ENCODE measurements at places on chromosomes 2 and 18.

DNA sequence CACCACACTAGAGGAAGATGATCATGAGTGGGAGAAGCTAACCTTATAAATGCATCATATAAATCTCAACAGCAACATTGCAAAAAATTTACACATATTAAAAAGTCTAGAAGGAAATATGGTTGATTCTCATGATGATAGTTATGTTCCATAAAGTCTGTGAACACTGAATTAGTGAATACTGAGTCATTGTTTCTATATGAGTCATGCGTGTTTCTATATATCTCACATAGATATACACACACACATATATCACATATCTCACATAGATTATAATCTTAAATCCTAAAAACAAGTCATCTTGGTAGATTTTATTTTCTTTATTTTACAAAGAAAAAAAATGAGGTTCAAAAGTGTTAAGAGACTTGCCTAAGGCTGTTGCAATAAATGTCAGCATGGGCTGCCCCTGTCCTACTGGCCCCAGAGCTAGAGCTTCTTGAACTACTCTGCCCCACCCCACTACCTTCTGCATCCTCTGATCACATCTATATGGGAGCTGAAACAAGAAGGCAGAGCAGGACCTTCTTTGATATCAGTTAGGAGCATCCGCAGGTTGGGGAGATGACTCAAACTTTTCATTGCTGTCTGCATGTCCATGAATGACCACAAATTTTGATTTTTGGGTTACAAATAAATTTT is 81.8 kb upstream of the ADAM23 start:
- DNase-seq: no peak

- DNase-seq: no peak
These were observed 48.3 kb downstream of the LAMA3 start for GRCh38 chr18:23737578-23737977.

DNA sequence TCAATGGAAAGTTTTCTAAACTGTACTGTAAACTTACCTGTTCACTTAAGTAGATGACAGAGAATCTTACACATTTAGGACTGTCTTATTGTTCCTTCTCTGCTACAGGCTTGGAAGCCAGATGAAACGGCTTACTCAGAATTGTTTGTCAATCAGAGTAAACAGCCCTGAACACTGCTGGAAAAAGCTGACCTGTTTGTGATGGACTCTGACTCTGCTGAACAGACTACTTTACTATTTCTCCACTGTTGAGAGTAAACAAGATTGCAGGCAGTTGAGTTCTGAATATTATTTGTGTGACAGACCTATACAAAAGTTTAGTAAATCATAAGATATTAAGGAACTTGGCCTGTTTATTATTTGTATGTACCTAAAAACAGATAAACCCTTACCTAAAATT is 99.0 kb downstream of the NOL10 start:
- DNase-seq: no peak

- no peak for DNase-seq
These were observed 29.1 kb upstream of the ASB18 start for GRCh38 chr2:236293241-236293810.

DNA sequence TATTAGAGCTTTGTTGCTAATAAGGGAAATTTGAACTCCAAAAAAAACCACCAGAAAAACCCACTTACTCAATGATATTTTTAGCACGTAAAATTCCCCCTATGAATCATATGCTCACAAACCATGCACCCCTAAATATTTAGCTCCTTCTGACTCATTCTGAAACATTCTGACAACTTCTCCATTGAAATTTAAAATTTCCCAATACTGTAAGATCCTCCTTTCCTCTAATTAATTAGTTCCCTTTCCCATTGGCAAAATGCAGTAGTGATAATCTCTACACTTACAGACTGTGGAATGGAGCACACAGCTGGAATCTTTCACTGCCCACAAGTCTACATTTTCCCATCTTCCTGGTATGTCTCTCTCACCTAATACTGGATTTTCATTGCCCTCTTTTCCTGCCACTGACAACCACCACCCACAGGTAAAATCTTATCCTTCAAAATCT is 215.8 kb upstream of the ACVR2A start:
- no peak for DNase-seq

DNA sequence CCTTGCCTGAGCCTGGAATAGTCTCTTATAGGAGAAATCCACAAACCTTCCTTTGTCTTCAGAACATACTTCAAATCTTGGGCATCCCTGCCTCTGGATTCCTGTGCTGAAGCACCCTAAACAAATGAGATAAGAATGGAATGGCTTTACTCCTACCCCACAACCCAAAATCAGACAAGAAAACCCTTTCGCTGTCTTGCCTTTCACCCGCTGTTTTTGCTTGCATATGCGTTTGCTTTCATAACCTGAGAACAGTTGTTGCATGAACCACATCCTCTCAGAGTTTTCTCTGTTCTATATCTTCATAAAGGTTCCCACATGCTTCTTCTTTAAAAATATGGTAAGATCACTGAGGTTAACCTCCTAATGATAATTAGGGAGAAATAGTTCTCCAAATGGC is 132.1 kb upstream of the MAP3K20 start:
- DNase-seq: no peak

DNA sequence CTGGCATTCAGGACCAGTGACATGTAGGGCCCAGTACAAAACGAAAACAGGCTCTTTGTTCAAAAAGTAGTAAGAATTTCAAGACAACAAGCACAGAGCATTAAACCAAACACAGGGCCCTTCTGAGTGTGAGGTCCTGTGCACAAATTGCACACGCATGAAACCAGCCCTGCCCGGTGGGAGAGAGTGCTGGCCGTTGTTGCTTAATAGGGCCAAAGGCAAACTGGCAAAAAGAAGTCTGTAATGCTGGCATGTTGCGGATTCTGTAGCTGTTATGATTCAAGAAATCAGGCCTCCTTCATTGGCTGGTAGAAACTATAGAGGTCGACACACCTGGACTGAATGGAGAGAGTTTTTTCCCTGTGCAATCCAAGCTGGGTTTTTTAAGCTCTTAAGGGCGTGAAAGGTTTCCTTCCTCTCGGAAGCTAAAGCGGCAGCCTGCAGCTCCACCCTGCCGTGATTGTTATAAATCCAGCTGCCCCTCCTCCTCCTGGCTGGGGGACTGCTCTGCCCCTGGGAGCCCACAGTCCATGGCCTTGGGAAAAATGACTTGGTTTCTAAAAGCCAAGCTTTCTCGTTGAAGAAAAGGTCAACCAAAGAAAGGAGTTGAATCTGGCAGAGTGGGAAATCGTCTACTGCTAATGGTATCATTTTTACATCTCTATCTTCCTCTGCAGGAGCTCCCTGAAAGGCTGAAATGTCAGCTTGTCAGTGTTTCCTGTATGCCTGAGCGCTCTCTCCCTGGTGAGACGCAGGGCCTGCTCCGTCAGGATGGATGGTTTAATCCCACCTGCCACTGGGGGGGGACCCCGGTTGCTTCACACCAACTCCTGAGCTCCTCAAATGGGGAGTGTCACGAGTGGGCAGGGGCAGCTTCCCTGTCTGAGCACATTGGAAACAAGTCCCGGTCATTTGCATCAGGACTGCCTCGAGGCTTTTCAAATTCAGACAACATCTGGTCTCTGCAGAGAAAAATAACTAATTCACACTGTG is 143.6 kb downstream of the ALPK2 start:
- no peak for DNase-seq

DNA sequence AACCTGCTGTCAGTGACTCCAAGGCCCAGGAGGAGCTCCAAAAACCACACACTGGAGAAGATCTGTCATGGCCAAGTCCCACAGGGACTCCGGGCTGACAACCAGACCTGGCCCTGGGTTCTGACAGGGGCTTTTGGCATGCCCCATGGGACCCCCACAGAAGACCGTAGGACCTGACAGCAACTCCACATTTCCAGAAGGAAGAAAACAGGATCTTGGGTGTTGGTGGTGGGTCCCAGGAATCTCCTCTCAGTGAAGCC is 275.9 kb upstream of the HS6ST1 start:
- DNase-seq: no peak

- DNase-seq: no peak
These were observed 205.7 kb downstream of the SOCS6 start for GRCh38 chr18:70494524-70494923.

GRCh38 chr2:112156152-112156986 is 18.2 kb downstream of the FBLN7 start:
- peak; percentile 32 for DNase-seq

GRCh38 chr2:9278439-9278838 is 71.8 kb downstream of the ASAP2 start:
- DNase-seq: no peak

DNA sequence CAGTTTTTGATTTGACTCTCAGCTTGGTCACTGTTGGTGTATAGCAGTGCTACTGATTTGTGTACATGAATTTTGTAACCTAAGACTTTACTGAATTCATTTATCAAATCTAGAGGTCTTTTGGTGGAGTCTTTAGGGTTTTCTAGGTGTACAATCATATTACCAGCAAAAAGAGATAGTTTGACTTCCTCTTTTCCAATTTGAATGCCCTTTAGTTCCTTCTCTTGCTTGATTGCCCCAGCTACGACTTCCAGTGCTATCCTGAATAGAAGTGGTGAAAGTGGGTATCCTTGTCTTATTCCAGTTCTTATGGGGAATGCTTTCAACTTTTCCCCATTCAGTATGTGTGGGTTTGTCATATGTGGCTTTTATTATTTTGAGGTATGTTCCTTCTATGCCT is 312.9 kb upstream of the REV1 start:
- DNase-seq: no peak

DNA sequence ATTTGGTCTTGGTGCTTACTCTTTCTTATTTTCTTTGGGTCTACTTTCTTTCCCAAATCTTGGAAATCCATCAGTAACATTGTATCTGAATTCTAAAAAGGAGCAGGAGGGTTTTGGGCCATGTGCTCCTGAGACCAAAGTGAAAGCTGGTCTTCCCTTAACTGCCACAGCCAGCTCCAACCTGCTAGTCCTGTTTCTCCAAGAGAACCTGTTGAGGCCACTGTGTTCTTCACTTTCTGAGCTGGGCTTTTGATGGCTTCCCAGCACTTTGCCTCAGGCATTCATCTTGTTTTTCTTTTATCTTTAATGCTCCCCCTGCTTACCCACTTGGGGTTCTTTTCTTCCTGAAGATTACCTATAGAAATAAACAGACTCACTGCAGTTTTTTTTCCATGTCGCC is 53.3 kb downstream of the ARHGAP28 start:
- no peak for DNase-seq

DNA sequence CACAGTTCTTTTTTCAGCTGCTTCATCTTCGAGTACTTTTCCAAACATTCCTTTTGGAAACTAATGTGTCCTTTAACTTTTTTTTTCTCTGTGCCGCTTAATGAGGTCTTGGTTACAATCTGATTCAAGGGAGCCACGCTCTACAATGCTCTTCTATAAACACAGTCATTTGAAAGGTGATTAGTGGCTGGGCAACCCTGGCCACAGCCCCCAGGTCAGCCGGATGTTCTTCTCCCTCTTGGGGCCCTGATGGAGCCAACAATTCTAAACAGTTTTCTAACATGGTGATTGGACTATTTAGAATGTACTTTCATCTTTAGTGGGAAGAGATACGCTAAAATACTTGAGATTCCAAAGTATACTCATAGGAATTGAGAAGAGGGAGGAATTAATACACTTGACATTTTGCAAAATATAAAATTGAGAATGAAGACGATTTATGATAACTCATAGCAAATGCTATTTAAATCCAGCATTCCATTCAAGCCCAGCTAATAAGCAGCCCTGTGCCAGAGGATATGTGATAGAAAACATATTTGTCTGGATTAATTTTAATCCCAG is 83.7 kb upstream of the MBOAT2 start:
- no peak for DNase-seq

GRCh38 chr2:81437456-81438000 is 1133.0 kb upstream of the LRRTM1 start:
- DNase-seq: no peak

DNA sequence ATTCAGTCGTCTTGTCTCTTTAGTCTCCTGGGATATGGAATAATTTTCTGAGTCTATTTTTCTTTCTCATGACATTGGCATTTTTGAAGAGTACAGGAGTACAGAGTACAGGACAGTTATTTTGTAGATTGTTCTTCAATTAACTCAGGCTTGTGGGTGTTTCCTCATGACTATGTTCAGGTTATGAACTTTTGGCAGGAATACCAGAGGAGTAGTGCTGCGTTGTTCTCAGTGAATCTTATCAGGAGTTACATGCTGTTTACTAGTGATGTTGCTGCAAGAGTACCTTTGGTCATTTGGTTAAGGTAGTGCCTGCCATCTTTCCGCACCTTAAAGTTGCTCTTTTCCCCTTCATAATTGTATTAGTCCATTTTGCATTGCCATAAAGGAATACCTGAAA is 41.3 kb upstream of the AGFG1 start:
- DNase-seq: no peak

GRCh38 chr2:81645745-81646301 is 1341.3 kb upstream of the LRRTM1 start:
- DNase-seq: no peak

- DNase-seq: no peak
These were observed 58.1 kb downstream of the CLASP1 start for GRCh38 chr2:121591199-121591598.

DNA sequence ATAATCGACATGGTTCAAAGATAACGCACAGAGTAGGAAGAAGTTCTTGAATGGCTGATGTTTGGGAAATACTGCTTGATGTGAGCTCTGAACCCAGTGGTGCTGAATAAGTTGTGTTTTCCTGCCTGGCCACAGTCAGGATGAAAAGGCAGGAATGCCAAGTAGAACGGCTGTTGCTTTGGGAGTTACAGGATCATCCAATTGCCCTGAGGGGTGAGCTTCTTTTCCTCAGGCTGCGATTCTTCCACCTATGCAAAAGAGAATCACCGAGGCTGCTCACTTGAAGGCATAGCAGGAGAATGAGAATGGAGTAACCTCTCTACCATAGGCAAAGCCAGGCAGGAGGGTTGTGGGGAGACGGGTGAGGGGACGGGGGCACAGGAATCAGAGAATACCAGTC is 14.4 kb upstream of the IGFBP2 start:
- no peak for DNase-seq

DNA sequence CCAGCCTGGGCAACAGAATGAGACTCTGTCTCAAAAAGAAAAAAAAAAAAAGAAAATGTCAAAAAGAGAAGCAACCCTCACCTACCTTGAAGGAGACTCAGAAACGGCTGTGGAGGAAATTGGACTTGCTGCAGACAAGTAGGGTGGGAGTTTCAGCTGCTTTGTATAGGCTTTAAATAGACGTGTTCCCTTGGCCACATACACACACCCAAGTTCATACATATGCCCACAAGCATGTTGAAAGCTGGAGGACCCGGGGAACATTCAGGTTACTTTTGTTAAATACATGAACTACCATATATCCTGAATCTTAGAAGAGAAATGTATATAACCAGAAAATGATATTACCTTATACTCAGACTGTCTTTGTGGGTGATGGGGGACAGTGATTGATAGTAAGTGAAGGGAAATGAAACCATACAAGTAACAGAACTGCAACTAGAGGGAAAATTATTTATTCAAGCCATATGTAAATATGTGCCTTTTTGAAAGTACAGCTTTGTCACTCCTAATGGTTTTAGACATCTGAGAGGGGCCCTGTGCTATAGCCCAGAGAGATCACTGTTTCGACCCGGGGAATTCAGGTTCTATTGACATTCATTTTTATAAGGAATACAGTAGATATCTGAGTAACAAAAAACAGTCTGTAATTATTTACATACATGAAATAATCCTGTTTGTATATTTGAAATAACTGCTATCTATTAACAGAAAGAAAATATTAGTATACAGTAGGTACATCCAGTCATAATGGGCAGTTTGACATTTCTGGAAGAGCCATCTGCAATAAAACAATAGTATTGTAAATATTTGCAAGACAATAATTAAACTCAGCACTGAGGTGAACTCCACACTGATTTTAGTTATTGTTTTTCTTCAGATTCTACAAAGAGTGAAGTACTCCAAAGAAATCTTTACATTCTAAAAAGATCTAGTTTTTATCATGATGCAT is 48.0 kb upstream of the TGIF1 start:
- no peak for DNase-seq

Data from stimulated activated naive CD4-positive, alpha-beta T cell (primary cell).